ENCODE measurements at places on chromosomes 6 and 20. TPM values are rescaled to one million over a fixed set of nuclear protein-coding genes. Genes with fewer than 3 reads are reported as not detected.

The ZC3H12D gene
- total RNA-seq: not detected

The VIP gene
- 0.15 TPM for total RNA-seq

The MOG gene
- total RNA-seq: not detected

The UNC5CL gene
- total RNA-seq: not detected

The SRXN1 gene
- total RNA-seq: 69.1 TPM

The CD40 gene
- total RNA-seq: 10.9 TPM

The PDYN gene
- total RNA-seq: not detected

The CDH4 gene
- total RNA-seq: 3.6 TPM

The GTSF1L gene
- not detected for total RNA-seq

The PREX1 gene
- total RNA-seq: 66.8 TPM

The PHACTR1 gene
- total RNA-seq: 12.5 TPM

The RSPH9 gene
- 0.13 TPM for total RNA-seq

The RSPH3 gene
- total RNA-seq: 3.1 TPM

The NQO2 gene
- 60.6 TPM for total RNA-seq

The EXOC2 gene
- total RNA-seq: 39.0 TPM

The DEFB121 gene
- not detected for total RNA-seq

The HLA-DPA1 gene
- 9.8 TPM for total RNA-seq

The COL12A1 gene
- total RNA-seq: 51.1 TPM

The ME1 gene
- 15.5 TPM for total RNA-seq
